ENCODE measurements at places on chromosomes 5 and 9. TPM values are rescaled to one million over a fixed set of nuclear protein-coding genes. Genes with fewer than 3 reads are reported as not detected.

- H3K4me3 ChIP-seq, result no peak overlapping the region
- no peaks in the 10 kb centered on the region for H3K27me3 ChIP-seq
- no peaks in the 10 kb centered on the region for H3K36me3 ChIP-seq
- H3K4me1 ChIP-seq, result no peaks in the 10 kb centered on the region
Measured at GRCh38 chr5:174204535-174205313, 159.2 kb downstream of the NSG2 start.

GRCh38 chr5:116573702-116574366 lies 789 bp downstream of the SEMA6A start:
- H3K4me1 ChIP-seq, result peaks cover 27% of the 10 kb centered on the region
- DNase-seq, result no peak
- peaks cover 1% of the 10 kb centered on the region for H3K36me3 ChIP-seq
- peaks cover 92% of the 10 kb centered on the region for H3K27me3 ChIP-seq
- no peak overlapping the region for H3K27ac ChIP-seq

DNA sequence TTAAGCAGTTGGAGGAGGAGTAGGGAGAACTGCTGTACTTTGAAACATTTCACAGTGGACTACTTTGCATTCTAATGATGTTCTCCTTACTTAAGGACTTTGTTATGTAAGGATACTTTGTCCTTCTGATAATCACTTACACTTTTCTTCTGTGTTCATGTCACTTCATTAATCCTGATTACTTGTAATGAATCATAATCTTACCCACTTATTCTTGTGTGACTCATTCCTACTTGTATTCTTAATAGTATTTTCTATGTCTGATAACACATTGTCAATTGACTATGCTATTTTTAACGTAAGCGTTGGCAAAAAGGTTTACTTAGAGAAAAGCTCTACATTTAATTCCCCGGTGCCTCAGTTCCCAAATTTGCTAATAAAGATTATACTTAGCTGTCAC lies 63.8 kb downstream of the GHR start:
- H3K4me3 ChIP-seq, result no peak overlapping the region
- H3K36me3 ChIP-seq, result no peaks in the 10 kb centered on the region
- H3K27ac ChIP-seq, result no peak overlapping the region
- peaks cover 3% of the 10 kb centered on the region for H3K27me3 ChIP-seq
- no peaks in the 10 kb centered on the region for H3K4me1 ChIP-seq
- no peak for DNase-seq

DNA sequence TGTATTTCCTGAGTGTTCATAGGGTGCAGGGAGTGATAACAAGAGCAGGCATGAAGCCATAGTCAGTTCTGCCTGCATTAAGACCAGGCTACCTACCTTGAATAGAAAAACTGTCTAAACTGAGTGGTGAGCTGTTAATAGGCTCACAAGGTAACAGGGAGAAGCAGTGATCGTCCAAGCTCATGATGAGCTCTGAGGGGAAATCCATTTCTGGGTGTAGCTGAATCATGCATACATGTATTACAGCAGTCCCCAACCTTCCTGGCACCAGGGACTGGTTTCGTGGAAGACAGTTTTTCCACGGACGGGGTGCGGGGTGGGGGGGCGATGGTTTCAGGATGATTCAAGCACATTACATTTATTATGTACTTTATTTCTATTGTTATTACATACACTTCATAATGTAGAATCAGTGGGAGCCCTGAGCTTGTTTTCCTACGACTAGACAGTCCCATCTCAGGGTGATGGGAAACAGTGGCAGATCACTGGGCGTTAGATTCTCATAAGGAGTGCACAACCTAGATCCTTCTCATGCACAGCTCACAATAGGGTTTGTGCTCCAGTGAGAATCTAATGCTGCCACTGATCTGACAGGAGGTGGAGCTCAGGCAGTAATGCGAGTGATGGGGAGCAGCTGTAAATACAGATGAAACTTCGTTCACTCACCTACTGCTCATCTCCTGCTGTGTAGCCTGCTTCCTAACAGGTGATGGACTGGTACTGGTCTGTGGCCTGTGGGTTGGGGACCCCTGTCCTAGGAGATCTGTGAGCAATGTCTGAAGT lies 100.0 kb upstream of the IL6ST start:
- H3K36me3 ChIP-seq, result peaks cover 1% of the 10 kb centered on the region
- DNase-seq, result peak; percentile 44
- no peak overlapping the region for H3K27ac ChIP-seq
- H3K27me3 ChIP-seq, result no peaks in the 10 kb centered on the region

GRCh38 chr5:169300468-169301385 lies at the start of gene SLIT3:
SLIT3 (minus strand) TSS chr5:169301139; CDS start chr5:169300709, 430 bp downstream.
- H3K4me3 ChIP-seq, result no peak within 1 kb of the TSS
- peaks cover 5% of the 10 kb centered on the region for H3K4me1 ChIP-seq
- peaks cover 50% of the 10 kb centered on the region for H3K27me3 ChIP-seq
- DNase-seq, result no peak
- no peaks in the 10 kb centered on the region for H3K36me3 ChIP-seq

TMEFF1 gene
- total RNA-seq, result not detected

Data from activated CD8-positive, alpha-beta memory T cell treated with anti-CD3 and anti-CD28 coated beads, Interleukin-2, amount 10 ng/mL, durations not matched to agents 7 days and 5 days (primary cell).